ENCODE measurements at places on chromosomes 5 and 9.

- no peak for DNase-seq
These were observed 8.7 kb downstream of the GALNT10 start for GRCh38 chr5:154199263-154199662.

- DNase-seq: no peak
These were observed 90.1 kb upstream of the PITX1 start for GRCh38 chr5:135124128-135124527.

- DNase-seq: no peak
These were observed 70.8 kb upstream of the UNC5A start for GRCh38 chr5:176739461-176740051.

DNA sequence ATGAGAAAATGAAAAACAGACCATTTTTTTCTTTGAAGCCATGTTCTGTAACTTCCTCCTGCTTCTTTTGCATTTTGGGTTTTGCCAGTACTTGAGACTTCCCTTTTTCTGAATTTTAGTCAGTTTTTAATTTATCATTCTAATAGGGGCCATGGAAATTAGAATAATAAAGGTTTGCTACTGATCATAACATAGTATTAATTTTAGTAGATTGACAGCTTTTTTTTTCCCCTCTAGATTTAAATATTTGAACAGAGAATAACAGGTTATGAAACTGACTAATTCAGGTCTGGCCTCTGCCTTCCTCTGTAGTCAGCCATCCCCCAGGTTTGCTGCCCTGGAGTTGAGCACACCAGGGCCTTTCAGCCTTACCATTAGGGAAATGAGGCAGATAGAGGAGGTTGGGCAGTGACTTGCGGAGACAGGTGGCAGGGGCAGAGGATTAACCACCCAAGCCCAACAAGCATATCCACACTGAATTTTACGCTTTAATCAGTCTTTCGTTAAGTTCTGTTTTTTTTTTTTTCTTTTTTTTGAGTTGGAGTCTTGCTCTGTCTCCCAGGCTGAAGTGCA lies 80.1 kb upstream of the TNFAIP8 start:
- DNase-seq: peak; percentile 48

GRCh38 chr5:173015192-173015591 lies 31.6 kb downstream of the ATP6V0E1 start:
- DNase-seq: no peak

GRCh38 chr5:32984851-32985610 lies 273.9 kb downstream of the NPR3 start:
- no peak for DNase-seq

GRCh38 chr9:93141771-93142483 lies 7.9 kb upstream of the NINJ1 start:
- DNase-seq: peak; percentile 19

DNA sequence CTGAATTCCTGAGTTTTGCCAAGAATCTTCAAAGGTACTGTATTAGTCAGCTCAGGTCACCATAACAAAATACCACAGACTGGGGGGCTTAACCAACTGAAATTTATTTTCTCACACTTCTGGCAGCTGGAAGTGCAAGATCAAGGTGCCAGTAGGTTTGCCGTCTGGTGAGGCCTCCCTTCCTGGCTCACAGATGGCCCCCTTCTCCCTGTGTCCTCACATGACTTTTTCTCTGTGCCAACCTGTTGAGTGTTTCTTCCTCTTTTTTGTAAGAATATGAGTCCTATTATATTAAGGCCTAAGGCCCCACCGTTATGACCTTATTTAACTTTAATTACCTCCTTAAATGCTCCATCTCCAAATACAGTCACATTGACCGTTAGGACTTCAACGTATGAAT lies 156.1 kb upstream of the KIF2A start:
- no peak for DNase-seq

DNA sequence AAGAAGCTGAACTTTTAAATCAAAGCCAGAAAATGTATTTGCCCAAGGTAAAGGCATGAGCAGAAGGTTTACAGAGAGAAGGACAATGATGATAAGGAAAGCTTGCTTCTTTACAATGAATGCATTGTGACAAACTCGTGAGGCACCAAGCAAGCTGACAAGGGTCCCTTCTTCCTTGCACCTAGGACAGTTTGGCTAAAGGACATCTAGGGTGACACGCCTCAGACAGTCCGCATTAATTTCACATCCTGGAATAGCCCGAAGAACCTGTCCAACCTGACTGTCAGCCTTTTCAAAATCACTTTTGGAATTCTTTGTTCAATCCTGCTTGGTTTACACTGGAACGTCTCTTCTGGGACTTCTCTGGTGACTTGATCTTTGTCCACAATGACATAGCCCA lies 146.4 kb upstream of the MAP3K1 start:
- no peak for DNase-seq

DNA sequence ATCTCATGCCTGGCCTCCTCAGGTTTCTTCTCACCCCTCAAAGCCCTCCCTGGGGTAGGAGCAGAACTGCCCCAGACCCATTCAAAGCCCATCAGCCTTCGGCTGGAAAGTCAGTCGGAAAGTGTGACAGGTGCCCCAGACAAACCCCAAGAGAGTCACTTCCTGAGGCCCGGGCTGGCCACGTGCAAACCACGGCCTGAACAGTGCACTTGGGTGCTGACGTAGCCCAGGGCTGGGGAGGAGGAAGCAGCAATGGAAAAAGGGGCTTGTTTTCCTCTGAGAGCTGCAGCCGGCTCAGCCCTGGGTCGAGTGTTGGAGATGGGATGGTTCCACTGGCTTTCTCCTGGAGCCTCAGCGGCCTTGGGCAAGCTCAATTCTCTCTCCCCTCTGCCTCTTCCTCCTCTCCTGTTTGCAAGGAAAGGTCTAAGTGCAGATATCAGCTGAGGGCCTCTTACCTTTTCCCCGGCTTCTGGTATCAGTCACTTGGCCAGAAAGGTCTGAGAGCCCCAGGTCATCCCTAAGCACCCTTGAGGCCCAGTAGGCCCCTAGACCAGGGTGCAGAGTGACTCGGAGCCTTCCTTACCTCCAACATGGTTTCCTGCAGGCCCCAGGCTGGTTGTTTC lies 5.9 kb upstream of the EGR1 start:
- DNase-seq: peak; percentile 74

- DNase-seq: no peak
These were observed 55.2 kb downstream of the GLDC start for GRCh38 chr9:6590334-6590733.

DNA sequence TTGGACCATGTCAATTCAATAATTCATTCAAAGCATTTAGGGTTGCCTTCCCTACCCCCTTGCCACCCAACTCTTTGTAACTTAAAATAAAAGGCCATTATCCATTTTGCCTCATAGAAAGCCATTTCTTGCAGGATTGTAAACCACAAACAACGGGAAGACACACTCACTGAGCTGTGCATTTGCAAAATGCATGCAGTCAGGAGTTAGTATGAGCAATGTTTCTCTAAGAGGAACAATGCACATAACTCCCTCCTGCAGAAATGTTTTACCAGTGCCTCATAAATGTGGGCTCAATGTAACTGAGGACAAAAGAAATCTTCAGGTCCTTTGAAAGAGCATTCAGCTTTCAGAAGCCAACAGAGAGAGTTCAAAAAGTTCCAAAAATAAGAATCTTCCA lies 98.5 kb upstream of the ABCA1 start:
- DNase-seq: no peak

- DNase-seq: no peak
These were observed 136.6 kb downstream of the ADAMTS12 start for GRCh38 chr5:33755231-33755630.

DNA sequence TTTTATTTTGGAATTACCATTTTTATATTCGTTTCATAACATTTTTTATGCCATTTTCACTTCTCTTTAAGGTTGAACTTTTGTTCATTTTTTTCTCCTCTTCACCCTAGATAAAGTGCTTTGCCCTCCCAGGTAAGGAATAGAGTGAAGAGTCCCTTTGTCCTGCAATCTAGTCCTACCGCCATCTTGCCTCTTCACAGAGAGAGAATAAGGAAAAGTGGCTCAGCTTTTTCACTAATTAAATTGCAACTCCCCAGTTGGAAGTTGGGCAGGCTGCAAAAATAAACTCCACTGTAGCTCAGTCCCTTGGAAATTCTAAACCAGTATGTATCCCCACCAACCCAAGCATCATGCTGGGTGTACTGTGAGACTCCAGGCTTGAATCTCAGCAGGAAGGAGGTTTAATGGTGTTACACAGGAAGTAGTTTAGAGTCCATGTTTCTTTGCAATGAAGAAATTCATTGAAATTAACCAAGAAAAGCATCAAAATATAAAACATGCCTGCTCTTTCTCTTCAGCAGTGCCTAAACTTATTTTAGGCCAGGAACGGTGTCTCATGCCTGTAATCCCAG lies 60.3 kb upstream of the PCSK1 start:
- no peak for DNase-seq

- DNase-seq: no peak
These were observed 249.4 kb downstream of the ACTL7B start for GRCh38 chr9:108606401-108606800.

GRCh38 chr5:141557681-141558136 lies 61.1 kb downstream of the DIAPH1 start:
- DNase-seq: peak; percentile 82

- peak; percentile 3 for DNase-seq
These were observed 44.0 kb upstream of the SVEP1 start for GRCh38 chr9:110623462-110624025.

DNA sequence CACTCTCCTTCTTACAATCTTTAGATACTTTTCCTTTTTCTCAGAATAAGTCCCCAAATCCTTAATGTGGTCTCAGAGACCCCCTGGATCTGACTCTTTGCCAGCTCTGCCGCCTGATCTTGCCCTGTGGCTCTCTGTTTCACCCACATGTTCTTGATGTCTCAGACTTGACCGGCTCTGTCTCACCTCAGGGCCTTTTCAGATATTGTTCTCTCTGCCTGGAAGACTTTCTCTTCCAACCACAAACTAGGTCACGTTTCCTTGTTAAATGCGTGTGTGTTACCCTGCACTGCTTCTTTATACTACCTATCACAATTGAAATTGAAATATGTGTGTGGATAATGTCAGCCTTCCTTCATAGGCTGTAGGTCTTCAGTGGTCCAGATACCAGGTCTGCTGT lies 265.4 kb upstream of the NUDT12 start:
- DNase-seq: no peak

DNA sequence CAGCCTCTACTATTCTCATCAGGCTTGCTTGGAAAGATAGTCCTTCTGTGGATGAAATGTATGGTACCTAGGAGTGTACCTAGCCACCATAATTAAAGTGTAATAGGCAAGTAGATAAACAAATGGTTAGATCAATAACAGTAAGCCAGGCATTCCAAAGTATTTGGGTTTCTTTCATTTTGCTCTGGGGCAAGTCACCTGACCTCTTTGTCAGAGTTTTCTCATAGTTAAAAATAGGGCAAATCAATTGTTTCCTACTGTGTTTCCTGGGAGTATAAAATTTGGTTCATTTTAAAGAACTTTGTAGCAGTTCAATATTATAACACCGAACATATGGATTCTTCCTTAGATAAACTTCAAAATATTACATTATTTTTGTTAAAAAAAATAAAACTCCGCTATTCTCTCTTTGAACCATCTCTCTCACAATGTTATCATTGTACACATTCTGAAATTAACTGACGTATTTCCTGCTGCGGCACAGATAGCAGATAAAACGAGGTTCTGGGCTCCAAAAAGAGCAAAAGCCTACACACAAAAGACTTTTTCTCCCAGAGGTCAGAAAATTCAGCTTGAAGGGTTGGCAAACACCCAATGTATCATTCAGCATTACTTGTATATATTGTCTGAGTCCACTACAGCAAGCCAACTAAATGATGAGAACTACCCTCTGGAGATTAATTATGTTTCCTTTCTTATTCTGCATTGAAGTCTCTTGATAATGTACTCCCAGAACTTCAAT lies 267.9 kb downstream of the COX7C start:
- no peak for DNase-seq

GRCh38 chr9:1273859-1274258 lies 223.7 kb downstream of the DMRT2 start:
- no peak for DNase-seq

DNA sequence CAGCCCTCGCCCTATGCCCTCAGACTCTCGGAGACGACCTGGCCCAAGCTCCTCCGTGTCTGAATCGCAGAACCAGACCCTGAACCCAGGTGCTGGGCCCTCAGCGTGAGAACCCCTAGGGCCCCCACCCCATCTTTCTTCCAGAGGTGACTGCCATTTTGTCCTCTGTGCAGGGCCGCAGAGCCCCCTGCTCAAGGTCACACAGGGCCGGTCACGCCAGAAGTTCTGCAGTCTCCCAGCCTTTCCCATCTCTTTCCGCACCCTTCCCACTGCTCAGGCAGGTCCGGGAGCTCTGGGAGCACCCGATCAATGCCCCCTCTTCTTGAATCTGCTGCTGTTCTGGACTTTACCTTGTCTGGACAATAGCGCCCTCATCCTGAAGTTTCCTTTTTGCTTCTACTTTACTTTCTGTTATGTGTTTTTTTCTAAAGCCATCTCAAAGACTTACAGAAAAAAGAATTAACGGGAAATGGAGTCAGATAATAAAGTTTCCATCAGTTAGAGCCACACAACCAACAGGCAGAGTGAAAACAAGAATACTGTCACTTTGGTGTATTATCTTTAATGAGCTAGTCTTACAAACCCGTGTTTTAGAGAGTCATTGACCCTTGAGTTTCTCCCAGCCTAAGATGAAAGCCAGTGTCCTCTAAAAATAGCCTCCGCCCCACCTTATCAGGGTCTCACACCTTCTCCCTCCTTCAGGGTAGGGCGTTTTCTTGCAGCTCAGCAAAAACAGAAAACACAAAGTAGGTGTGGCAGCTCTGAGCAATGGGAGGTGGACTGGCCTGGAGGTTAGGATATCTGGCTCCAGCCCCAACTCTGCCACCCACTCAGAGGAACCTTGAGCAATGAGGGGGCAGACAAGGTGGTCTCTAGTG lies 1.8 kb downstream of the TMOD1 start:
- DNase-seq: no peak

GRCh38 chr5:2852446-2852845 lies 101.0 kb upstream of the IRX2 start:
- DNase-seq: no peak

DNA sequence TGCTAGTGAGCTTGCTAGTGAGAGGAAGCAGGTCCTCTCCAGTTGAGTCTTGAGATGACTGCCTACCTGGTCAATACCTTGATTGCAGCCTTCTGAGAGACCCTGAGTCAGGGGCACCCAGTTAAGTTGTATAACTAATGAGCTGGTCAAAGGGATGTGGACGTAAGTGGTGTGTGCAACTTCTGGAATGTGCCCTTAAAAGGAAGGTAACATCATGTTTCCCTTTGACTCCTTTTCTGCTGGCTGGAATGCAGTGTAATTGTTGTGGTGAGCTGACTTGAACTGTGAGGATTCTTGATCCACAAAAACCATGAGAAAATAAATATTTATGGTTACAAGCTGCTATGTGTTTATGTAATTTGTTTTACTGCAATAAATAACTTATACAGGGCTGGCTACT lies 2.4 kb upstream of the SNX2 start:
- no peak for DNase-seq

DNA sequence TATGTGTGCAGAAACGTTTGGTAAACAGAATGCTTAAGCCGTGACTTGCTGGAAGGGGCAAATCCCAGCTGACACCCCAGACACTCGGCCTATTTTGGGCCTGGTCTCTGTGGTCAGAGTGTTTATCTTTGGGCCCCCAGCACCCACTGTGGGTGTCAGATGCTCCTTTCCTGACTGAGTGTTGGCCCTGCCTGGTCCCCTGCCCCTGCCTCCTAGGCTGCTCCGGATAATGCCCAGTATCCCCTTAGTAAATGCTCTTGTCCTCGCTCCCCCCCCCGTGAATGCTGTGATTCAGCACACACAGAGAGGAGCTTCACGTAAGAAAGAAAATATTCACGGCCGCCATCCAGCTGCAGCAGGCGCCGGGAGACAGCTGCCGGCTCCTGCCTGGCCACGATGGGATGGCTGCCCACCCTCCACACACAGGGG lies 11.3 kb upstream of the ANGPTL2 start:
- DNase-seq: no peak

All from CD4-positive, alpha-beta T cell treated with Interleukin-17A for 4 hours (primary cell).